H1 (cell line): ENCODE measurements at places on chromosomes 12 and 14. TPM values are rescaled to one million over a fixed set of nuclear protein-coding genes. Genes with fewer than 3 reads are reported as not detected.

Gene SIX6
- total RNA-seq: not detected in 2 replicates

Gene TSHR
- total RNA-seq: not detected in 2 replicates

Gene MOAP1
- 17.3 and 18.3 TPM in 2 replicates for total RNA-seq

Gene SLC24A4
- total RNA-seq: 0.44 and 0.89 TPM in 2 replicates

Gene OTX2
- total RNA-seq: 33.9 and 37.6 TPM in 2 replicates

Gene POTEM
- not detected in 2 replicates for total RNA-seq

Gene SRRM4
- total RNA-seq: 1.1 TPM in 2 replicates

Gene ATF7IP
- 148 and 149 TPM in 2 replicates for total RNA-seq

Gene COPS7A
- 43.3 and 44.5 TPM in 2 replicates for total RNA-seq

Gene DHH
- total RNA-seq: 0.11 and 0.13 TPM in 2 replicates

Gene NOVA1
- total RNA-seq: 12.7 and 13.5 TPM in 2 replicates

Gene KLHL42
- total RNA-seq: 21.6 and 22.8 TPM in 2 replicates

Gene IKBIP
- 10.4 and 12.4 TPM in 2 replicates for total RNA-seq

Gene FOS
- total RNA-seq: 51.5 and 51.8 TPM in 2 replicates

Gene ZDHHC22
- 55.2 and 59.3 TPM in 2 replicates for total RNA-seq

Gene KLRC1
- not detected in 2 replicates for total RNA-seq

Gene ATP2A2
- total RNA-seq: 271 and 275 TPM in 2 replicates

Gene DEPDC4
- total RNA-seq: 3.8 and 4.8 TPM in 2 replicates

Gene LRRIQ1
- total RNA-seq: 0.76 and 1.2 TPM in 2 replicates

Gene MORN3
- 0.34 and 0.93 TPM in 2 replicates for total RNA-seq

Gene ADAM21
- total RNA-seq: not detected in 2 replicates
